ENCODE measurements at places on chromosomes 5 and 9. TPM values are rescaled to one million over a fixed set of nuclear protein-coding genes. Genes with fewer than 3 reads are reported as not detected.

GRCh38 chr9:75333624-75334023, 245.3 kb downstream of the OSTF1 start:
- DNase-seq = no peak

Gene CATSPER3
- total RNA-seq = 0.86 TPM

Gene IL17B
- not detected for total RNA-seq

DNA sequence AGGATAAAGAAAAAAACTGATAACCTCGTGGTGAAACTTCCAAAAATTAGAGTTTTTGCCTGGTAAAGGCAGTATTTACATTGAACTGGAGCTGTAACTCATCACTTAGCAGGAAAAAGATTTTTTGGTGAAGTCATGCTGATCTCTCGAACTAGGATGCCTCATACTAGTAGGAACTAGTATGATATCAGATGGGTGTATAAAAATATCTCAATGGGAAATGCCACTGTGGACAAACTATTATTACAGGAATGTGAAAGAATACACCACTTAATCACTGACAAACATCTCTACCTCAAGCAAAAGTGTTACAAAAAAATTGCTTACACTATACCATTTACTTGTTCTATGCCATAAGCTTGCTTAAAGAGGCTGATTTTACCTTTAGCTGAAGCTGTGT, 28.4 kb downstream of the RFX3 start:
- no peak for DNase-seq

GRCh38 chr5:96857924-96858323, 18.4 kb upstream of the ERAP2 start:
- DNase-seq = no peak

Gene NR5A1
- total RNA-seq = 0.40 TPM

Gene PRRX2
- not detected for total RNA-seq

DNA sequence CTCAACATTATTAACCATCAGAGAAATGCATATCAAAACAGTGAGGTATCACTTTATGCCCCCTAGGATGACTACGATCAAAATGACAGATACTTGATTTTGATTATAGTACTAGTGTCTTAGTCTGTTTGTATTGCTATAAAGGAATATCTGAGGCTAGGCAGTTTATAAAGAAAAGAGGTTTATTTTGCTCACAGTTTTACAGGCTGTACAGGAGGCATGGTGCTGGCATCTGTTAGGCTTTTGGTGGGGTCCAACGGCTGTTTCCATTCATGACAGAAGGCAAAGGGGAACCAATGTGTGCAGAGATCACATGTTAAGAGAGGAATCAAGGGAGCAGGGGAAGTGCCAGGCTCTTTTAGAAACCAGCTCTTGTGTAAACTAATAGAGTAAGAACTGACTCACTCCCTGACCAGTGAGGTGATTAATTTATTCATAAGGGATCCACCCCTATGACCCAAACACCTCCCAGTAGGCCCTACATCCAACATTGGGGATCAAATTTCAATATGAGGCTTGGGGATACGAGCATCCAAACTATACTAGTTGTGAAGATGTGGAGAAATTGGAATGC, 16.0 kb upstream of the AFF4 start:
- peak; percentile 10 for DNase-seq

Gene TLN1
- 107 TPM for total RNA-seq

- DNase-seq = no peak
These were observed 194.0 kb downstream of the RFX3 start for GRCh38 chr9:3331801-3332200.

- no peak for DNase-seq
These were observed 68.0 kb upstream of the IL7R start for GRCh38 chr5:35788724-35789123.

- no peak for DNase-seq
These were observed 148.6 kb downstream of the CDH9 start for GRCh38 chr5:26889815-26890214.

Gene PAPPA
- 0.13 TPM for total RNA-seq

DNA sequence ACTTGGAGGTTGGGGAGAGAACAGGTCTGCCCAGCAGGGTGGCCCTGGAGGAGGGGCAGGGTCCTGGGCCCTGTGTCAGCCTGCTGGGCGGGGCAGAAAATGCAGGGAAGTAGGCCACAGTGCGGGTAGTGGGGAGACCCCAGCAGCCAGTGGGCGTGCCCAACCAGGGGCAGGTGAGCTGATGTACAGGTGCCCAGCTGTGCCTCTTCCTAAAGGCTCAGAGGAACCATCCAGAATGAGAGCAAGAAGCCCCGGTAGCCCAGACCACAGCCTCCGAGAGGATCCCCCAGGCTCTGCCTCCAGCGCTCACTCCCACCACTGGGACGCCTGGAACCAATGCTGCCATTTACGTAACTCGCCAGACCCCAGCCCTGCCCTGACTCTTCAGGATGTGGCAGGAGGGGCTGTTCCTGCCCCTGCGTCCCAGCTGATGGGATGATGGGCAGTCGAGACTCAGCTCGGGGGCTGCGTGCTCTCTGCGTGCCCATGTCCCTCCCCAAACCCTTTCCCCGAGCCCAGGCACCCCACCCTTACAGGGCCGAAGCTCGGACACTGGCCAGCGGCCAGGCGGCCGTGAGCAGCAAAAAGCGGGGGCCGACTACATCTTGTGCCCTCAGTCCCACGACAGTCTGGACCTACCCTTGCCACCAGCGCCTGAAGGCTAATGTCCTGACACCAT, 17.9 kb upstream of the QRFP start:
- DNase-seq = no peak

DNA sequence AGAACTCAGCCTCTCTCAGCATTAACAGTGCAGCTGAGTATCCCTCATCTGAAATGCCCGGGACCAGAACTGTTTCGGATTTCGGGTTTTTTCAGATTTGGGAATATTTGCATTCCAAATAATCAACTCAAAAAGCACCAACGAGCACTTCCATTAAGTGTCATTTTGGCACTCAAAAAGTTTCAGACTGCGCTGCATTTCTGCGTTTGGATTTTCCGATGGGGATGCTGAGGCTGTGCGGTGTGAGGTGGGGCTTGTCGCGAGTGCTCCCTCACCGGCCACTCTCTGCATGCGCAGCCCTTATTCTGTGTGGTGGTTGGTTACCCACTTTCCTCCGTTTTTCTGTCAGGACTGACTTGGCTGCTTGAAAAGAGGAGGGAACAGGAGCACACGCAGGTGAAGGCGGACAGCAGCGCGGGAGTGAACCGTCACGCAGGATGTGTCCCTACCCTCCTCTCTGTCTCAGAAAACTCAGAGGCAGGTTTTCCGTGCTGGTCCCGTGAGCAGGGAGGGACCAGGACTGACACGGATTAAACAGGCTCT, 8.4 kb downstream of the UBAC1 start:
- no peak for DNase-seq

DNA sequence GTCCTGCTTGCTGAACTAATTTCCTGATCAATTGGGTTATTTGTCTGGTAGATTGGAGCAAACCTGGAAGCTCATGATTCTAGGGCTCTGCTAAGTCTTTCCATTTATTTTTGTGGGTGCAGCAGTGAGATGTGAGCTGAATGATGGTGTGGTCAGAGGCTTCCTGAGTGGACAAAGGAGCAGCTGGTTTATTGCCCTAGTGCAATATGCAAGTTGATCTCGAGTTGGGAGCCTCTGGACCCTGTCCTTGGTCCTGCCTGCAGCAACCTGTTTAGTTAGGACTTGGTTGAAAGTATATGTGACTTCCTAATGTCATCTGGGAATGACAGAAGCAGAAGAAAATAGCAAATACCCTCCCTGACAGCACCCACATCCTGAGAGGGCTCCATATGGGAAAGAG, 4.2 kb upstream of the UNC5A start:
- no peak for DNase-seq

Gene NR2F1-AS1
- total RNA-seq = 1.8 TPM

Gene DMRT3
- not detected for total RNA-seq

Gene OSMR
- total RNA-seq = 4.4 TPM

- no peak for DNase-seq
These were observed 303.7 kb upstream of the PAPPA start for GRCh38 chr9:115849679-115850412.

All from left lobe of liver (tissue), 2 donors.